ENCODE measurements at places on chromosomes 12 and 14.

GRCh38 chr14:35940291-35940690 is 114.2 kb downstream of the BRMS1L start:
- DNase-seq = no peak

GRCh38 chr12:5505751-5506150 is 73.8 kb downstream of the NTF3 start:
- DNase-seq = no peak

- peak; percentile 9 for DNase-seq
Measured at GRCh38 chr14:21268617-21269251, 508 bp downstream of the HNRNPC start.

DNA sequence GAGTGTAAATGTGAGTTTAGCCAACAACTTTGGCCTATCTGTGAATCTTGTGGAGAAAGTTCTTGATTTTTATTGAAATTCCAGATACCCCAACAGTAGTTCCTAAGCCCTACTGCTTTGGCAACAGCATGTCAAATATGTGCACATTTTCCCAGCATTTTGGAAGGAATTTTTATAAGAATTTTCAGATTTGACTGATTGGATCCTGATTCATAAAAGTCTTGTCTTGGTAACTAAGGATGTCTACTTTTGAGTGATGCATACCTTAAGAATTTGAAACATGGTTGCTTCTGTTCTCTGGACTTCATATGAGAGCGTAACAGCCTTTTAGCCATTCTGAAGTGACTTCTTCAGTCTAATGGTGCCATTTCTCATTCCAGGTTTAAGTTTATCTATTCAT is 106.7 kb downstream of the ANO4 start:
- no peak for DNase-seq

DNA sequence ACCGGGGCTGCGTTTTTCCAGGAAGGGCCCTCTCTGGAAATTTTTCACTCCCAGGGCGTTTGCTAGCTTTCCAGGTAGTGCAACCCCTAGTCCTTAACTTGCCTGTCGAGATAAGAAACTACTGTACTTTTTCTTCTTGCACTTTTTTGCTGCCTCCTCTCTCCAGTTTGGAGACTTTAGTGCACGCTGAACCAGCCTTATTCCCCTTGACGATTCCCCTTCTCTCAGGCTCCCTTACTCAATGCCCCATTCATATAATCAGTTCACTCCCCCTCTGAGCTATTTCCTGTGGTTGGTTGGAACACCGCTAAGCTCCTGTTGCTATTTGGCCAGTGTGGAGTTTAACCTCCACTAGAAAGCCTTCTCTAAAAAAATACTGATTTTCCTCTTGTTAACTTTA is 682 bp downstream of the CREBL2 start:
- DNase-seq = peak; percentile 77
